ENCODE measurements at places on chromosomes 5 and 9.

GRCh38 chr5:13251623-13252376 is 692.7 kb downstream of the DNAH5 start:
- no peak for DNase-seq

DNA sequence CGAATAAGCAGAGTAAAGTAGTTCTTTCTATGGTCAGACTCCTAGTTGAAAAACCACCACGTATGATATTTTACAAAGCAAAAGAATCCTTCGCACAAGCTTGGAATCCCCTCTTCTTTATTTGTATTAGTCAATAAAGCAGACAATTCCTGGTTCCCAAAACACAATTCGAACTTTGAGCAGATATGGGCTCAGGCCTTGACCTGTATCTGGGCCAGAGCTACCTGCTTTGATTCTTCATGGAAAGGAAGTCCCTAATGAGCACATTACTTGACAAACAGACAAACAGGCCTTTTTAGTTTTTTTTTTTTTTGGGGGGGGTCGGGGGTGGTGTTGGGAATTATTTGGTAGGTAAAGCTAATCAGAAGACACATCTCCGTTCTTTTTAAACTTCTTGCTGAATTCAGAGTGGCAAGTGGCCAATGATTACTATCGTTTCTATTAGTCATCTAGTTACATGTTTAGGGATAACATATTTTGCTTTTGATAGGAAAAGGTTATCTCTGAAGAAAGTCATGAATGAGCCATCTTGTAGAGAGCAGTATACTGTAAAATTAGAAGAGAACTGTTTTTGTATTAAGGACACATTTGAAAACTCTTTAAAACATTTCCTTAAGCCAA is 116.6 kb upstream of the HMHB1 start:
- no peak for DNase-seq

DNA sequence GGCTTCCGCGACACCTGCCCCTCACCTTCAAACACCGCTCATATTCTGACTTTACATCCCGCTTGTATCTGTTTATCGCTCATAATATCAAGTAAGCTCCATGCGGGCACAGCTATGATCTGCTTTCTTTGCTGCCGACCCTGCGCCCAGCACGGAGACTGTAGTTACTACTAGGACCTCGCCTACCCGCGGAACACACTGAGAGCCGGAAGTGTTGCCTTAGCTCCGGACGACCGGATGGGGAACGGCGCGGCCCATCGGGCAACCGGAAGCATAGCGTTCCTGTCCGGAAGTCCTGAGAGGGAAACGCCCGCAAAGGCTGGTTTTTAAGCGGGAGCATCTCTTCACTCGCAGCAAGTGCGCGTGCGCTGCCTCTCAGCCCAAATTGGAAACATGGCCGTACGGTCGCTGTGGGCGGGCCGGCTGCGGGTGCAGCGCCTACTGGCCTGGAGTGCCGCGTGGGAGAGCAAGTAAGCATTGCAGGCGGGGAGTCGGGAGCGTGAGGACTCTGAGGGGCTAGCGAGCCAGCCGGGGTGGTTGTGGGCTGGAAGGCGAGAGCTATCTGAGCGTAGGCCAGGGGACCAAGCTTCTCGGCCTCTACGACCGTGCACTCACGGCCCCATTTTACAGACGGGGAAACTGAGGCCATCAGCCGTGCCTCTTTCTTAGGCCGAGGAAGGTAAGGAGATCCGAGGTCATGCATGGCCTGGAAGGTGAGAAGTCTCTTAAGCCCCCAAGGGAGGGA is at the start of gene GRPEL2:
TSS of gene GRPEL2 (plus strand) at position 353 of the 745 bp plus-strand sequence. CDS start at position 394, 41 bp downstream.
- DNase-seq = peak; percentile 82

GRCh38 chr5:126443374-126443851 is 20.2 kb downstream of the GRAMD2B start:
- DNase-seq = no peak

DNA sequence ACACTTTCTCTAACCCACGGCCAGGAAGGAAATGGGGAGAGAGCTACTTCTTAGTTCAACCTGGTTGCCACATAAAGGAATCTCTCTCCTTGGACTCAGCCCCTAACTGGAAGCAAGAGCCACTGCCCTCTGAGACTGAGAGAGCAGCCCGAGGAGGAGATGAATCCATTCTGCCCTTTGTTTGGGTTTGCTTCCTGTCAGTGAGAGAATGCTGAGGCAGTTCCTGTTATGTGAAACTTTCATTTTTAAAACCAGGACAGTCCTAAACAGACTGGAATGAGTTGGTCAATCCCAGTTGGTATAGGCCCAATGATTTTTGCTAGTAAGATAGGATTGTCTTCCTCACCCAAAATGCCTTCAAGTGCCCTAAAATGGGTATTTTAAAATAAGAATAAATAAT is 205.1 kb downstream of the NTRK2 start:
- no peak for DNase-seq

GRCh38 chr5:95217881-95218280 is 67.0 kb downstream of the MCTP1 start:
- no peak for DNase-seq

- DNase-seq = no peak
These were observed 13.1 kb upstream of the LPAR1 start for GRCh38 chr9:111051400-111051799.

- no peak for DNase-seq
These were observed 50.3 kb downstream of the PHAX start for GRCh38 chr5:126651013-126651577.

GRCh38 chr5:4001758-4002533 is 406.3 kb downstream of the IRX1 start:
- no peak for DNase-seq

GRCh38 chr5:61620699-61621182 is 288.7 kb downstream of the ZSWIM6 start:
- no peak for DNase-seq

GRCh38 chr5:159286420-159287035 is 23.4 kb downstream of the UBLCP1 start:
- no peak for DNase-seq

GRCh38 chr9:121815084-121815483 is 163.7 kb downstream of the DAB2IP start:
- no peak for DNase-seq

- DNase-seq = no peak
These were observed 58.1 kb downstream of the SH3PXD2B start for GRCh38 chr5:172396220-172396619.

DNA sequence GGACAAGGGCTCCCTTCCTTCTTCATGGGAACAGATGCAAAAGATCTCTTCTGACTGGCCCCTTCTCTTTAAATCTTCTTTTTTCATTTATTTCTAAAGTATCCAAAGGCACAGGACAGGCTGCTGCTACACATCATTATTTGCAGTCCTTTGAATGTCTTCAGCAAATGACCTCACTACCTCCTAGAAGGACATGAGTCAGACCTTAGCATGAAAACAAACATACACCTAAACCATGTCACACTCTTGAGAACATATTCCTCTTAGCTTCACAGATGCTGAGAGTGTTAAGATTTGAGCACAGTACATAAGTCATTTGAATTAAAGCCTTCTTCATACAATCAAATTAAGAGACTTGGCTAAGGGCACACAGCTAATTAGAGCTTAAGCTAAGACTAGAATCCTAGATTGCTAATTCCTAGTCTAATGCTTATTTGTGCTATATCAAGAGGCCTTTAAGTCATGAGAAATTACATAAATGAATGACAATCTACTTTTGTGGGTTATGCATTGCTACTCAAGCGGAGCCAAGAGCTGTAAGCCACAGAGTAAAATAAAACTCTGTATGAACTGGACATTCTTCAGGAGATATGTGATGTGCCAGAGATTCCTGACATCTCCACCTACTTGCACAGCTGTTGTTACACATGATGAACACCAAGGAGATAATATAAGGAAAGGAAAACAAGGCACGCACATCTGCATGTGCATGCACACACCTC is 109.1 kb upstream of the PTGER4 start:
- no peak for DNase-seq

- DNase-seq = no peak
These were observed 22.2 kb upstream of the CMBL start for GRCh38 chr5:10329820-10330481.

DNA sequence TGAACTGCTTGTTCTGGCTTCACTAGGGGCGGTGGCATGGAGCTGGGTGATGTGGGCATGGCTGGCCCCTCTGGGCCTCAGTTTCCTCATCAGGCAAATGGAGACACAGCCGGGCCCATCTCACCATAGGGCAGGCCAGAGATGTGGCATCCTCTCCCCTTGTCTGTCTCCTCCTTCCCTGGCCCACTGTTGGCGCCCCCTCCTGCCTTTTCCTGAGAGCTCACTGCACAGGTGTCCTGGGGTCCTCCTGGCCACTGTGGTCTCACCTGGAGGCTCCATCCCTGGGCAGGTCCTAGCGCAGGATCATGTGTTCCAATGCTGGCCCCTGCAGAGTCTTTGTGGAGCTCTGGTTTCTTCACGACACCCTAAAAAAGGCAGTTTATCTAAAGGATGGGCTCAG is 53.5 kb downstream of the NEK6 start:
- DNase-seq = no peak

GRCh38 chr5:97508864-97509263 is 325.8 kb upstream of the RIOK2 start:
- no peak for DNase-seq

All from stimulated activated CD8-positive, alpha-beta memory T cell treated with anti-CD3 and anti-CD28 coated beads, Interleukin-15, amount 100 ng/mL, for 4 hours (primary cell).